ENCODE measurements at places on chromosomes 11 and 22.

- DNase-seq, result no peak
These were observed 16.0 kb upstream of the DKK3 start for GRCh38 chr11:12024254-12024926.

DNA sequence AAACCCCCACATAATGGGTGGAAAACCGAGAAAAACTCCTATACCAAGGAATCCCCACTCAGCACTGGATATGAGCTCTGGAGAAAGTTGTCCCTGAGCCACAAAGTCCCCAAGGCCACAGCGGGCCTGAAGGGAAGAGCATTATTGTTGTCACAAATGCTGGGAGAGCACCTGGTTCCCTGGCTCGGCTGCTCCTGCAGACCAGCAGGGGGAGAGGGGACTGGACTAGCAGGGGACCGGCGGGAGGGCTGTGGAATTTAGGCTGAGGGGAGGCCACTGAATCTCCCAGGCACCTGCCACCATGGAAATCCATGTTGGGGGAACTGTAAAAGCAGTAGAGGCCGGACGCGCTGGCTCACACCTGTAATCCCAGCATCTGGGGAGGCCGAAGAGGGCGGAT is 7.0 kb downstream of the PC start:
- no peak for DNase-seq

DNA sequence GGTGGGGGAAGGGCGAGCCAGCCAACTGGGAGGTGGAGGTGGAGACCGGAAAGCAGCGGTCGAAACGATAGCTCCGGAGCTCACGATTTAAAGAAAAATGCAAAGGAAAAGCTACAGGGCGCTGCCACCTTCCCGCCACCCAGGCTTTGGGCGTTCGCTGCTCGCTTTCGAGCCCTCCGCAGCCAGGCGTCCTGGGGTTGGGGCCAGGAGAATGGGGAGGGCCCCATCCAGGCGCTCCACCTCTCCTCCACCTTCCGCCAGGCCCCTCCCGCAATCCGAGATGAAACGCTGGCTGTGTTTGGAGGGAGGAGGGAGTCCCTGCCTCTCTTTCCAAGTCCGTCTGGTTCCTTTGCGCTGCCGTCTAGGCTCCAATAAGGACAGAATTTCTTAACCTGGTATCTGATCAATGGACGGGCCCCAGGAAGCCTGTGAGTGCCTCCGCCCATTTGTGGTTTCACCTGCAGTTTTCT is 483 bp upstream of the ABTB2 start:
- DNase-seq, result no peak

GRCh38 chr11:15947681-15948648 is 408.4 kb downstream of the SOX6 start:
- no peak for DNase-seq

DNA sequence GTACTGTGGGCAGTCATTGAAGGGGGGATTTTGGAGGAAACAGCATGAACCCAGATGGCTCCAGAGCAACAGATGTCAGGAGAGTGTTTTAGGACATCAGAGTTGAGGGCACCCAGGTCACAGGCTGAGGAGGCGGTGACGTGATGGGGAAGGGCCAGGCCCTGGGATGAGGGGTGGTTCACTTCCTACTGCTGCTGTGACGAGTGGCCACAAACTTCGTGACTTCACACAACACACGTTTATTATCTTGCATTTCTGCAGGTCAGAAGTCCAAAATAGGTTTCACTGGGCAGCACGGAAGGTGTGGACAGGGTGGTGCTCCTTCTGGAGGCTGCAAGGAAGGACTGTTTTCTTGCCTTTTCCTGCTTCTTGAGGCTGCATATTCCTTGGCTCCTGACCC is 77.7 kb upstream of the RAB1B start:
- no peak for DNase-seq
